ENCODE measurements at places on chromosomes 6 and 20.
A peak's percentile ranks its signal among the peaks of the same experiment; 100 is the strongest.

GRCh38 chr6:131285548-131285947 lies 150.3 kb downstream of the AKAP7 start:
- H3K36me3 ChIP-seq = no peaks in the 10 kb centered on the region
- H3K4me1 ChIP-seq = no peaks in the 10 kb centered on the region
- H3K27ac ChIP-seq = no peak overlapping the region
- no peaks in the 10 kb centered on the region for H3K27me3 ChIP-seq
- DNase-seq = no peak

- peak overlapping the region; percentile 70 for H3K27ac ChIP-seq
- peaks cover 55% of the 10 kb centered on the region for H3K36me3 ChIP-seq
- no peak overlapping the region for H3K4me3 ChIP-seq
- no peak for DNase-seq
- H3K27me3 ChIP-seq = no peaks in the 10 kb centered on the region
- H3K4me1 ChIP-seq = peaks cover 76% of the 10 kb centered on the region
Observed at GRCh38 chr6:56947924-56948323, 7.0 kb upstream of the BEND6 start.

GRCh38 chr6:147825848-147826247 lies 317.4 kb downstream of the SAMD5 start:
- no peak overlapping the region for H3K4me3 ChIP-seq
- H3K27ac ChIP-seq = no peak overlapping the region
- H3K27me3 ChIP-seq = no peaks in the 10 kb centered on the region
- no peaks in the 10 kb centered on the region for H3K4me1 ChIP-seq
- H3K36me3 ChIP-seq = no peaks in the 10 kb centered on the region

DNA sequence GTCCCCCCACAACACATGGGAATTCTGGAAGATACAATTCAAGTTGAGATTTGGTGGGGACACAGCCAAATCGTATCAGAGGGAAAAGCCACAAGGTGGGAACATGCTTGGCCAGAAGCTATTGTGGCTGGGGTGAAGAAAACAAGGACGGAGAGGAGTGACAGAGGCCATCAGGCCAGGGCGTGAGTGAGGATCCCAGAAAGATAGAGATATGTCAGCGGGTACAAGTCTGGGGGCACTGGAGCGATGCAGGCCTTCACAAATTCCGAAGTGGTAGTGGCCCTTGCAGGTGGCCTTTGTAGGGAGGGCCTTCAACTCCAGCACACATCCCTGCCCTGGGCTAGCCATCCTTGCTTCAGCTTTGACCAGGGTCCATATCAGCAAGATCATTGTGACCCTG lies 159.1 kb downstream of the BCAS1 start:
- no peak overlapping the region for H3K27ac ChIP-seq
- DNase-seq = no peak
- peaks cover 9% of the 10 kb centered on the region for H3K36me3 ChIP-seq
- H3K4me3 ChIP-seq = no peak overlapping the region
- peaks cover 8% of the 10 kb centered on the region for H3K27me3 ChIP-seq

DNA sequence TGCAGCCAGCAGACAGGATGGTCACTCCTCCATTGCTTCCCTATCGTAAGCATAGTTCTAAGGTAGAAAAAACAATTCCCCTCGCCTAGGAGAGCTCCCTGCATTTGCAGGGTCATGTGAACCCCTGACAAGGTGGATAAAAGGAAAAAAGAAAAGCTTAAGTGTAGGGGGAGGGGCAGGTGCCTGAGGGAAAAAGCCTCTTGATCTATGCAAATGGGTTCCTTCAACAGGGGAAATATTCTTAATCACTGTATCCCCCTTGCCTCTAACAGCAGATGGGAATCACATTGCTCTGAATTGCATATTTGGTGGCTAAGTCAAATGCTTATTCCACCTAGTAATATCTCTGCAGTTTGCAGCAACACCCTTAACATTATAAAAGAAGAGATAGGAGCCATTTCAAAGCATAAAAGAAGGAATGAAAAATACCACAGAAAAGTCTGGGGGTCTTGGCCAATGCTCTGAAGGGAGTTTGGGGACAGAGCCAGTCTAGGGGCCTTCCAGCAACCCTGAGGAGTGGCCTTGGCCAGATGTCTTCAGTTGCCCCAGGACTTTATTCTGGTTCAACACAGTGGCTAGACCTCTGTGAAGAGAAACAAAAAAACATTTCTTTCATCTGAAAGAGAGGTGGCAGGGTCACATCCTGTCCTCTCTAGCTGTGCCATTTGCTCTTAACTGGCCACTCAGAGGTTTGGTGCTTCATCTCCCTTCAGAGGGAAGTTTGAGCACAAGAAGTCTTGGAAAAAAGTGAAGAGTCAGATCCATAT lies 660.4 kb upstream of the GJE1 start:
- H3K4me1 ChIP-seq = peaks cover 40% of the 10 kb centered on the region
- no peak for DNase-seq
- H3K36me3 ChIP-seq = peaks cover 19% of the 10 kb centered on the region
- no peaks in the 10 kb centered on the region for H3K27me3 ChIP-seq

DNA sequence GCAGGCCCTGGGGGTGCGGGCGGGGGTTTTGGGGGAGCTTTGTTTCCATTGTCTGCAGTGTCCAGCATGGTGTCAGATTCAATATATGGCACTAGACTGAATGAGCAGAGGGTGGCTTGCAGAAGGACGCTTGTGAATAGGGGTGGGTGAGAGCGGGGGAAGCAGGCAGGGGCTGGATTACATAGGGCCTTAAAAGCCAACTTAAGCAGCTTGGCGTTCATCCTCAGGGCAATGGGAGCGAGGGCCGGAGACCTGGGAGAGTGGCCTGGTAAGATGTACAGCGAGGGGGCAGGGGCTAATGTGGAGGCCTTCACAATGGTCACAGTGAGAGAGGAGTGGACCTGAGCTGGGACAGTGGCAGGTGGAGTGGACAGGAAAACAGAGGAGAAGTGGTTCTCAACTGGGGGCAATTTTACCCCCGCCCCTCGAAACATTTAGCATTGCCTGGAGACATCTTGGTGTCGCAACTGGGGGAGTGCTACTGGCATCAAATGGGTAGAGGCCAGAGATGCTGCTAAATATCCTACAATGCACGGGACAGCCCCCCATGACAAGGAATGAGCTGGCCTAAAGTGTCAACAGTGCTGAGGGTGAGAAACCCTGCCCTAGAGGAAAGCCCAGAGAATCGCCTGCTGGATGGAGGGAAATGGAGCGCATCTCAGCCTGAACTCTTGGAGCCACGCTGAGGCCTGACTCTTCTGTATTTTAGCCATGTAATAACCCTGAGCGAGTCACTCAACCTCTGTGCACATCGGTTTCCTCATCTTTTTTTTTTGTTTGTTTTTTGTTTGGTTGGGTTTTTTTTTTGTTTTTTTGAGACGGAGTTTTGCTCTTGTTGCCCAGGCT lies 15.1 kb upstream of the BAK1 start:
- no peak overlapping the region for H3K27ac ChIP-seq
- no peaks in the 10 kb centered on the region for H3K27me3 ChIP-seq
- H3K36me3 ChIP-seq = no peaks in the 10 kb centered on the region
- no peak for DNase-seq

- DNase-seq = peak; percentile 36
- H3K4me1 ChIP-seq = peaks cover 17% of the 10 kb centered on the region
- peak overlapping the region; percentile 33 for H3K27ac ChIP-seq
- no peak overlapping the region for H3K4me3 ChIP-seq
- H3K36me3 ChIP-seq = no peaks in the 10 kb centered on the region
Observed at GRCh38 chr6:127207591-127208120, 59.0 kb upstream of the RNF146 start.

DNA sequence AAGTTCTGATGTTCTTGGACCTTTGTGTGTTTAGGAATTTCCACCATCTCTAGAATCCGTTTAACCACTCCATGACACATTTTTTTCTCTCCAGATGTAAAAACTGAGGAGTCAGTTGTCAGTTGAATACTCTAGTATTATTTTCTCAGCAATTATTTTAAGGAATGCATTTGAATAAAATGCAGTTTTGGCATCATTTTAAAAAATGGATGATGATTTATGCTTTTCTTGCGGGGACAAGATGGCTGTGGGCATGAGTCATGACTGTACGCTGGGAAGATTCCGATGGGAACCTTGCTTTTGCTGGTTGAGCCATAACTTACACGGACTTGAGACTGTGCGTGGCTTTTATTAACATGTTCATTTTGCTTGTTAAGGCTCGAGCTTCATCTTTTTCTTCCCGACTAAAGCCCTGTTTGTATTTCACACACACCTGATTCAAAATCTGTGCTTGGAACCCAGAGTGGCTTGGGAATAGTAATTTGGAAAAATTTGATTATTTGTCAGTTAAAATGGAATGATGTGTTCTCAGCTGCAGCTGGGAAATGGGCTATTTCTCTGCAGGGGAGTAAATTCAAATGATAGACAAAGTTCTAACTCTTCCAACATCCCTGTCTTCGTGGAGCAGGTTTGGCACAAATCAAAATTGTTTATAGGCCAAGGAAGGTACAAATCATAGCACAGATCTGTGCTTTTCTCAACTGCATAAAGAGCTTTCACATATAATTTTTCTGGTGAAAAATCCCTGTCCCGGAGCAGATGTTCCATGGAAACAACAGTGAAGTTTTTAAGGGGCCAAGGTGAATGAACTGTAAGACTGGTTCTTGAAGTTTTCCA lies 470.5 kb upstream of the JAG1 start:
- peaks cover 2% of the 10 kb centered on the region for H3K27me3 ChIP-seq
- peak overlapping the region; percentile 63 for H3K27ac ChIP-seq
- peaks cover 15% of the 10 kb centered on the region for H3K4me1 ChIP-seq
- DNase-seq = peak; percentile 92
- no peaks in the 10 kb centered on the region for H3K36me3 ChIP-seq
- H3K4me3 ChIP-seq = peak overlapping the region; percentile 40

DNA sequence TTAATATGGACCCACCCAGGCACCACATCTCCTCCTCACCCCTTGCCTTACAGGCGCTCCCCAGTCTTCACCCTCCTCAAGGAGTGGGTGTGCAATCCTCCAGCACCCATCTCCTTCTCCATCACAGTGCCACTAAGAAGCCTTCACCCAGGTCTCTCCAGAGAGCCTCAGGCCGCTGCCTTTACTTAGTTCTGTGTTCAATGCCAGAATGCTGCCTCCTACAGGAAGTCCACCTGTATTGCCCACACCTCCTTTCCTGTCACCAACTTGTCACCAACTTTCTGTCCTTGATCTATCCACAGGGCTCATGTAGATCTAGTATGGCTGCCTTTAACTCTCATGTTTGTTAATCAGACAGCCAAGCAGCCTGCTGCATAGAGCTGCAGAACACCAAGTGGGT lies 586 bp upstream of the LST1 start:
- H3K36me3 ChIP-seq = no peaks in the 10 kb centered on the region
- peak; percentile 25 for DNase-seq
- H3K4me3 ChIP-seq = no peak overlapping the region
- peaks cover 25% of the 10 kb centered on the region for H3K4me1 ChIP-seq

DNA sequence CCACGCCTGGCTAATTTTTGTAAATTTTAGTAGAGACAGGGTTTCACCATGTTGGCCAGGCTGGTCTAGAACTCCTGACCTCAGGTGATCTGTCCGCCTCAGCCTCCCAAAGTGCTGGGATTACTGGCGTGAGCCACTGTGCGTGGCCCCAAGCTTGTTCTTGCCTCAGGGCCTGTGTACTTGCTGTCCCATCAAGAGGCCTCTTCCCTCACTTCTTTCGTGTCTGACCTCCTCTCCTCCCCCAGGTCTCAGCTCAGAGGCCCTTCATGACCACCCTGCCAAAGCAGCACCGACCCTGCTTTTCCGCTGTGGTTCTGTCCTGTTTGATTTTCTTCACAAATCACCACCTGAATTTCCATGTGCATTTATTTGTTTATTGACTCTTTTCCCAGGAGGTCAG lies 10.5 kb upstream of the UBE2V1 start:
- H3K36me3 ChIP-seq = peaks cover 51% of the 10 kb centered on the region
- peaks cover 12% of the 10 kb centered on the region for H3K27me3 ChIP-seq
- no peak overlapping the region for H3K27ac ChIP-seq
- H3K4me3 ChIP-seq = no peak overlapping the region
- DNase-seq = no peak
- H3K4me1 ChIP-seq = peaks cover 23% of the 10 kb centered on the region

DNA sequence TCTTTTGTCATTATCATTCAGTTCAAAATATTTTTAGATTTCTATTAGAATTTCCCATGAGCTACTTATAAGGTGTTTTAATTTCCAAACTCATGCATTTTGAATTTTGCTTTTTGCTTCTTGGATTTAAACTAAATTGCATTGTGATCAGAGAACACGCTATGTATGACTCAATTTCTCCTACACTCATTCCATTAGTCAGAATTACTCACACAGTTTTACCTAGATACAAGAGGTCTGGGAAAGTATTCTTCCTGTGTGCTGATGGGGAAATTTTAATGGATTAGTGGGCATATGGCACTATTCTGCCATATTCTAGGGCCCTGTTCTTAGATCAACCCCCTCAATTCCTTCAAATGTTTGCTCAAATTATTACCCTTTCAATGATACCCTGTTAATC lies 49.9 kb upstream of the BMP5 start:
- peak; percentile 61 for DNase-seq
- no peaks in the 10 kb centered on the region for H3K27me3 ChIP-seq
- H3K4me1 ChIP-seq = peaks cover 13% of the 10 kb centered on the region
- H3K4me3 ChIP-seq = no peak overlapping the region

DNA sequence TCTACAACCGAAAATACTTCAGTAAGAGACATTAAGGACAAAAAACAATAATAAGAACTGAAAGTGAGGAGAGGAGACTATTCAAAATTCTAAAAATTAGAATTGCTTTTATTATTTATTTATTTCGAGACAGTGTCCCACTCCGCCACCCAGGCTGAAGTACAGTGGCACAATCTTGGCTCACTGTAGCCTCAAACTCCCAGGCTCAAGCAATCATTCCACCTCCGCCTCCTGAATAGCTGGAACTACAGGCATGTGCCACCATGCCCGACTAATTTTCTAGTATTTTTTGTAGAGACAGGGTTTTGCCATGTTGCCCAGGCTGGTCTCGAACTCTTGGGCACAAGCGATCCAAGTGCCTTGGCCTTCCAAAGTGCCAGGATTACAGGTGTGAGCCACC lies 123.1 kb downstream of the RNGTT start:
- peaks cover 32% of the 10 kb centered on the region for H3K36me3 ChIP-seq
- peaks cover 24% of the 10 kb centered on the region for H3K4me1 ChIP-seq
- H3K27ac ChIP-seq = no peak overlapping the region
- no peaks in the 10 kb centered on the region for H3K27me3 ChIP-seq
- no peak overlapping the region for H3K4me3 ChIP-seq
- DNase-seq = no peak

GRCh38 chr20:64156136-64156885 lies 7.9 kb upstream of the MYT1 start:
- H3K36me3 ChIP-seq = no peaks in the 10 kb centered on the region
- no peak overlapping the region for H3K4me3 ChIP-seq
- no peak overlapping the region for H3K27ac ChIP-seq
- peaks cover 6% of the 10 kb centered on the region for H3K4me1 ChIP-seq

DNA sequence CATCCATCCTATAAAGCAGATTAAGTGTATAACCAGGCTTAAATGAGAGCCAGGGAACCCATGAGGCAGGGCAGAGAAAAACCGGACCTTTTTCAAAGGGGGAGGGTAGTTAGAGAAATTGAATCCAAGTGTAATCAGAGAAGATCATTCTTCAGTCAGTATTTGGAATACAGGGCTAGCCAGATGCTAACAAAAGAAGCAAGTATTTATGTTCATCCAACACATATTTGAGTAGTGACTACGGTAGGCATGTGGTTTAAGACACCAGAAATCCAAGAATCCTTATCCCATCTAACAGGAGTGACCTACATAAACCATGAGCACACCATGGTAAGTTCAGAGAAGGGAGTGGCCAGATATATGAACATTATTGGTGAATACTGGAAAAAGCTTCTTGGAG lies 46.8 kb upstream of the FAM83C start:
- H3K4me3 ChIP-seq = peak overlapping the region; percentile 47
- H3K36me3 ChIP-seq = peaks cover 18% of the 10 kb centered on the region
- peaks cover 55% of the 10 kb centered on the region for H3K4me1 ChIP-seq
- H3K27ac ChIP-seq = peak overlapping the region; percentile 65
- peak; percentile 92 for DNase-seq
- H3K27me3 ChIP-seq = no peaks in the 10 kb centered on the region

Measured in HFFc6 (cell line).